Stimulated activated naive CD4-positive, alpha-beta T cell treated with Interleukin-2 at 50 U/mL for 16 hours (primary cell): ENCODE measurements at places on chromosomes 16 and 17.

DNA sequence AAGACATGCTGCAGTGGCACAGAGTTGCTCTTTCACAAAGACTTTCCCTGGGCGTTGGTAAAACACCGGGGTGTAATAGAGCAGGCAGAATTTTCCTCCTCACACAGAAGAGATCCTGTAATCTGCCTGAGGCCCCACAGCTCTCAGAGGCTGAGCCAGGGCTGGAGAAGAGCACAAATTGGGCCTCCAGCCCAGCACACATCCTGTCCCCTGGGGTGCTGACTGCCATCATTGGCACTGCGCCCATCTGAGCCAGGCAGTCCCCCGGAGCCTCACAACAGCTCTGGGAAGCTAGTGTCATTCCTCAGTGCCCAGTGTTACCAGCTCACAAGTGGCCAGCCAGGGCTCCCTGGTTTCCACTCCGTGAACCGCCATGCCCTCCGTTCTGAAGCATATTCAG is 119.4 kb downstream of the SOCS1 start:
- no peak for DNase-seq

- DNase-seq: no peak
Measured at GRCh38 chr17:77214743-77215142, 74.0 kb downstream of the SEC14L1 start.

DNA sequence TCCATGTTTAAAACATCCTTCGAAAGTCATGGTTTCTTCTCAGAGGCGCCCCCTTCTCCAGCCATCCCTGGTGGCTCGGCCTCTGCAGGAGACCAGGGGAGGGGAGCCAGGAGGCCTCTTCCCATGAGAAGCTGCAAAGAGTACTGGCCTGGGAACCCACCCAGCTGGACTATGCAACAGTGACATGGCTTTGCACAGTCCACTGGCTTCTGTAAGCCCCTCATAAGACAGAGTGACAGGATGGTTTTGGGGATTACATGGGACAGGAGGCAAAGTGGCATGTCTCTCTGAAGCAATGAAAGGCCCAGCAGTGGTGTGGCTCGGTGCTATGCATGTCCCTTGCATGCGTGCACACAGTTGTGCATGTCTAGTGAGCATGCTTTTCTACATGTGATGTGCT is 99.5 kb downstream of the C16orf78 start:
- no peak for DNase-seq

DNA sequence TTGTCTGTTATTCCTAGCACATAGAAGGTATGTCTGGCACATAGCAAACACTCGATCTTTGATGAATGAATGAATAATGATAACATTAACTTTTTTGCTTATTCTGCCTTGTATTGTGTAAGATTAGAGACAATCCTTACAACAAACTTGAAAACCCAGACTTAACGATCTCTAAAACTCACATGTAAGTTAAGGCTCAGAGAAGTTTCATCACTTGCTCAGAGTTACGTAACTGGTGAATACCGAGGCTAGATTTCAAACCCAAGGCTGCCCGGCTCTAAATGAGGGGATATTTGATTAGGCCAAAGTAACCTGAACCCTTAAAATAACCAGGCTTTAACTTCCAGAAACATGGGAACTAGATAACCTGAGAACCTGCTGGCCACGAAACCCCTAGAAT is 22.3 kb downstream of the CAPNS2 start:
- no peak for DNase-seq

- DNase-seq: no peak
Measured at GRCh38 chr17:78401891-78402290, 23.4 kb downstream of the PGS1 start.
